ENCODE measurements at places on chromosomes 7 and 10.

- no peak for DNase-seq
Observed at GRCh38 chr10:112131996-112132395, 51.6 kb downstream of the GPAM start.

GRCh38 chr7:124552217-124552616, 213.4 kb downstream of the GPR37 start:
- no peak for DNase-seq

GRCh38 chr7:10855583-10855982, 118.1 kb upstream of the PHF14 start:
- DNase-seq: no peak

- DNase-seq: no peak
Observed at GRCh38 chr7:30918676-30919075, 7.0 kb downstream of the AQP1 start.

DNA sequence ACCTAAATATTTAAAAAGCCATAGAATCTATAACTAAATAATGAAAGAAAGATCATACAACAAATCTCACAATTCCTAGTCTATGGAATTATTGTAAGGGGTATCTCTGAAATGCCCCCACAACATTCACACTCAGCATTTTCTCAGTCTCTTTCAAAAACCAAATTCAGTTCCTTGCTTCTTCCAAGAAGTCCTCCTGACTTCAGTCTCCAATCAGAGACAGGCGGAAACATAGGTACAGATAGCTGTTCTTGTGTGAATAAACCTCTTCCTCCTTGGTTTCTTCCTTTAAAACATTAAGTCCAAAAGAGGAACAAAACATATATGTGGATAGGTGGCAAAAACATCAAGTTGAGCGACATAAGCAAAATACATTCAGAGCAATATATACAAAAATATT, 13.9 kb upstream of the FBXW4 start:
- no peak for DNase-seq

GRCh38 chr10:549391-549790, 140.1 kb downstream of the DIP2C start:
- no peak for DNase-seq

DNA sequence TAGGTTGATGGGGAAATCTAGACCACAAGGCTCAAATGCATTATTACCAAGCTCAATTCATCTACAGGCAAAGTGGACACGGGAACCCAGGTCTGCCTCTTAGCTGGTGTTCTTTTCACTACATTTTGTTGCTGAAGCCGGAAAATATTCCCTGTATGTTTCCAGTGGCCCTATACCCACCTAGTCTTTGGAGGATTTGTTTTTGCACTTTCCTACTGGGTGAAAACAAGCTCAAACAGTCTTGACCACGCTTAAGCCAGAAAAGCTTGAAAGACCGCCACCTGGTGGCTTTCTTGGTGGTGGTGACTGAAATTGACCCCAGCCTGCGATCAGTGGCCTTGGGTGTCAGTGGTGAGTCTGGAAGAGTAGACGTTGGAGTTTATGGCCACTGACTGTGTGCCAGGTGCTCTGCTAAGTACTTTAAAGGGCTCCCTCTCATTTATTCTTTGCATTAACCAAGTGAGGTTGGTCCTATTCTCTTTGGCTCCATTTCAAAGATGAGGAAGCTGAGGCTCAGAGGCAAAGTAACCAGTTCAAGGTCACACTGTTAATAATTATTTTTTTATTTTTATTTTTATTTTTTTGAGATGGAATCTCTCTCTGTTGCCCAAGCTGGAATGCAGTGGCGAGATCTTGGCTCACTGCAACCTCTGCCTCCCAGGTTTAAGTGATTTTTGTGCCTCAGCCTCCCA, 11.1 kb upstream of the CRTAC1 start:
- DNase-seq: no peak

GRCh38 chr7:136275794-136276193, 298.6 kb upstream of the MTPN start:
- DNase-seq: no peak

GRCh38 chr10:62258926-62259325, 9.7 kb downstream of the RTKN2 start:
- no peak for DNase-seq

DNA sequence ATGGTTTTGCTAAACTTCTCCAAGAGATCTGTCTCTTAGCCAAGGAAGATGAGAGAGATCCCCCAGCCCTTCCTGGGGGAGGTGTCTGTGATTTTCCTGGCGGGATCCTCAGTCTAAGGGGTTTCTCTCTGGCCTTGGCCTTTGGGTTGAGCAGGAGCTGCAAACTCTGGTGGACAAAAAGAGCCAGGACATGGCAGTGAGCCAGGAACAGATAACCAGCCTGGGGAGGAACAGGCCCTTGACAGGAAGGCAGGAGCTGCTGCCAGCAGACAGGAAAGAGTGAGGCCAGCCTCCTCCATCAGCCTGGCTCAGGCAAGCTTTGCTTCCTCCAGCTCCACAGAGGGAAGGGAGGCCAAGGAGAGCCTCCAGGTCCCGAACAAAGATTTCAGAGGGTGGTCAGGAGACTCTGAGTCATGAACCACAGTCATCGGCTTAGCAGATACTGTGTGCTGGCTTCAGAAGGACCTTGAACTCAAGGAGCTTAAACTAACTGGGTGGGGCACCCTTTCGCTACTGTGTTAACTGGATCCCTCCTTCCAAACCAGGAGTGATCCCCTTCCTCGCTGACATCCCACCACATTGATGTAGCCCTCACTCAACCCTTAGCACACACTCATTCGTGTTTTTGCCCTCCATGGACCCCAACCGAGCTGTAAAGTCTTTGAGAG, 34.7 kb downstream of the DDIT4 start:
- no peak for DNase-seq

GRCh38 chr10:130833596-130833995, 477.9 kb downstream of the TCERG1L start:
- no peak for DNase-seq

All from activated T-cell treated with anti-CD3 and anti-CD28 coated beads, Interleukin-2, amount 50 U/mL, for 1 hour (primary cell).